Pons (tissue), 1 donor: ENCODE measurements at places on chromosomes 5 and 9.

- DNase-seq: no peak
Measured at GRCh38 chr5:135106610-135107471, 72.8 kb upstream of the PITX1 start.

GRCh38 chr9:121696930-121697329 lies 45.5 kb downstream of the DAB2IP start:
- no peak for DNase-seq

DNA sequence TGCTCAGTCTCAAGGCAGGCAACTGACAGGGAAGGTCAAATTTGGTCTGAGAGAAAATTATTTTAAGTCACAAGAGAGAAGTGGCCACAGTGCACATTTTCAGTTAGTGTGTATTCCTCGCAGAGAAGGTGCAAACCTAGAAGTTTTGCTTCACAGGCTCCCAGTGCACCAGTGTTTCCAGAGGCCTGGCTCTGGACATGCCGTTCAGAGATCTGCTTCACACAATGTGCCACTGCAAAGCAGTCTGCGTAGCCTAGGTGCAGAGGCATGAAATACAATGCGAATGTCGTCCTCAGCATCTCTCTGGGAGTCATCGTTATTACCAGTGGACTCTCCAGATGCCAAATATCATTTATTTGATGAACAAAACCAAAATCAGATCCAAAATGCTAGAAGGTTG lies 147.8 kb downstream of the MAPKAP1 start:
- no peak for DNase-seq

GRCh38 chr9:38026021-38026809 lies 42.8 kb downstream of the SHB start:
- no peak for DNase-seq

DNA sequence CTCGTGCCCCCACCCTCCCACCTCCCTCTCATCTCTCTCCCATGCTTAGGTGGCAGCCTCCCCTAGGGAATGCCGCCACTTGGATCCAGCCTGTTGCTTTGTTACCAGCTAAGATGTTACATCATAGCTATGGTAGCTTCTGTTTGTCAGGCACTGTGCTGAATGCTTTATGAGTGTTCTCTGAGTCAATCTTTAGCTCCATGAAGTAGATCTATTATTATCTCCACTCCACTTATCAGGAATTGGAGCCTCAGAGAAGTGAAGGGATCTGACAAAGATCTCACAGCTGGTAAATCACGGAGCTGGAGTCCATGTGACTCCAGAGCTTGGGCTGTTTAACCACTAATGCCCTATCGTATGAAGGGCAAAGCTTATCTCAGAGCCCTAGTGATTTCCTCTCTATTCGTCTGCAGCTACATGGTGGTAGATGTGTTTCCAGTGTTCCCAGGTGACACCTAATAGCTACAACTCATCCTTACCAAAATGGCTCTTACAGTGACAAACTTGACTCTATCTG lies 54.1 kb downstream of the GARNL3 start:
- no peak for DNase-seq

- DNase-seq: no peak
Measured at GRCh38 chr5:180673371-180674089, 24.1 kb upstream of the FLT4 start.

GRCh38 chr5:124627815-124628595 lies 118.4 kb downstream of the ZNF608 start:
- peak; percentile 67 for DNase-seq

- no peak for DNase-seq
Measured at GRCh38 chr5:1214163-1214935, 10.8 kb upstream of the SLC6A18 start.

DNA sequence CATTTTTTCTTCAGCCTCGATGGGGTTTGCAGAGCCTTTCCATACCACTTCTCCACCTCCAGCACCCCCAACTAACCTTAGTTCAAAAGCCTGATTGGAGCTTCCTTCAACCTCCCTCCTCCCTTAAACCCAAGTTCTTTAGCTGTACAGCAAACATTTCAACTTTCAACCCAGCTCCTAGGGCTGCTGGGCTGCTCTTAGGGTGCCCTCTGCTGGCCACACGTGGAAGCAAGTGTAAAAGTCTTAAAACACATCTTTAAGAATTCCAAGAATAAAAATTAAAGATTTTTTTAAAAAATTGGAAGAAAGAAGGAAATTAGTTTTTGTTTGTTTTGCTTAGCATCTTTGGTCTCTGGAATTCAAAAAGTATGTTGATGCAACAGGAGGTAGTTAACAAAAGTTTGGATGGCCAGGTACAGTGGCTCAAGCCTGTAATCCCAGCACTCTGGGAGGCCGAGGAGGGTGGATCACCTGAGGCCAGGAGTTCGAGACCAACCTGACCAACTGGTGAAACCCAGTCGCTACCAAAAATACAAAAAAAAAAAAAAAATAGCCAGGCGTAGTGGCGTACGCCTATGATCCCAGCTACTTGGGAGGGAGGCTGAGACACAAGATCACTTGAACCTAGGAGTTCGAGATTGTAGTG lies 15.5 kb upstream of the HSD17B3 start:
- peak; percentile 61 for DNase-seq

DNA sequence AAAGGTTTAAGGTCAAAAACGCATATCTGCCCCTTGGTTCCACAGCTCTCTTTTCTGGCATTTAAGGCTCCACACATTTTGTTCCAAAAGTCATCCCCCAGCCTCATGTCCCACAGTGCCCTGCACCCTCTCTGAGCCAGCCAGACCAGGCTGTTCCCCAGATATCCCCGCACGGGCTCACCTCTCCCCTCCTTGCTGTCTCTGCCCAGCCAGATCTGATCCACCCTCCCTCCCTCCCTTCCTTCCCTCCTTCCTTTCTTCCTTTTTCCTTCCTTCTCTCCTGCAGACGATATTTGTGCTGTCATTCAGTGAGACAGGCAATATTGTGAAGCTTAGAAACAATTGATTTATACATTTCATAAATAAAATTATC lies 37.0 kb downstream of the DUSP1 start:
- no peak for DNase-seq

DNA sequence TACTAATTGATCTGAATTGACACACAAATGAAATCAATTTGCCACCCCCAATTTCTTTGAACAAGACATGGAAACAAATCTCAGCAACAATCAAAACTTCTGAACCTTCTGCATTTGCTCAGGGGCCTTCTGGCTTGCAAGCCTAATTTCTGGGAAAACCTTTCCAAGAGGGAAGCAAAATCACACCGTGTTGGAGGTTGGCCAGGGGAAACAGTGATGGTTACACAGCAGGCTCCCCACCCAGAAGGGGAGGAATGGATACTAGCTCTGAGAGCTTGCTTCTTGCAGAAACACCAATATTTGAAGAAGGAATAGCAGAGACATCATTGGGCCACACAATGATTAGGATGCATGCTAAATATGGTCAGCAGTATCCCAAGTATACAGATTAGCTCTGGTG lies 488.6 kb upstream of the TRPC7 start:
- no peak for DNase-seq

- no peak for DNase-seq
Measured at GRCh38 chr5:42804717-42805339, 6.9 kb downstream of the SELENOP start.

DNA sequence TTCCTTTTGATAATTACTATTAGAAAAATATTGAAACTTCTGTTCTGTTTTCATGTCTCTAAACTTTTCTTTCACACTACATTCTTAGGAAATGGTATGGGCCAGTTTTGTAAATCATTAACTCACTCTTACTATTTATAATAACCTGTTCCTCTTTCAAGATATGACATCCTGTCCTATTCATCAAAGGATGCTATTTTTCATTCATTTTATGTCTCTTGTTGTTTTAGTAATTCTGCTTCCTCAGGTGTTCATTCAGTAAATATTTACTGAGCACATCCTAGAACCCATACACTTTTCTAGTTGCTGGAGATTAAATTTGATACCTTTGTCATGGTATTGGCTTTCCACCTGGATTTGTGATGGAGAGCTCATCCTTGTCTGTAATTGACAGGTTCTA lies 58.0 kb downstream of the GDA start:
- DNase-seq: no peak

GRCh38 chr5:138441221-138441620 lies 2.4 kb downstream of the REEP2 start:
- DNase-seq: no peak

DNA sequence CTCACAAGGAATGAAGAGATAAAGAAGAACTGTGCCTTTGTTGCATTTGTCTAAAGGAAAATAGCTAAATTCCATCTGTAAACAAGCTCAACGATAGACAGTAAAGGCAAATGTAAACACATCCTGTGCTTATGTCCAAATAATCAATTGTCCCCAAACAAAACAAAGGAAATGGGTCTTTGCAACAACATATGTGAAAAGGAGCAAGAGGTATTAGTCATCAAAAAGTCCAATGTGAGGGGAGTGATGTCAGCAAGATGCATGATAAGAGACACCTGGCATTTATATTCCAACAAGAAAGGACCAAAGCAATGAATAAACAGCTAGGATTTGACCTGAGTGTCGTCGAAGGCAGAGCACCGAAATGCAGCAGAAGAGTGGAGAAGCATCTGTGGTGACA lies 209.1 kb downstream of the ASTN2 start:
- DNase-seq: no peak

GRCh38 chr9:102038006-102038405 lies 299.6 kb upstream of the GRIN3A start:
- DNase-seq: no peak

DNA sequence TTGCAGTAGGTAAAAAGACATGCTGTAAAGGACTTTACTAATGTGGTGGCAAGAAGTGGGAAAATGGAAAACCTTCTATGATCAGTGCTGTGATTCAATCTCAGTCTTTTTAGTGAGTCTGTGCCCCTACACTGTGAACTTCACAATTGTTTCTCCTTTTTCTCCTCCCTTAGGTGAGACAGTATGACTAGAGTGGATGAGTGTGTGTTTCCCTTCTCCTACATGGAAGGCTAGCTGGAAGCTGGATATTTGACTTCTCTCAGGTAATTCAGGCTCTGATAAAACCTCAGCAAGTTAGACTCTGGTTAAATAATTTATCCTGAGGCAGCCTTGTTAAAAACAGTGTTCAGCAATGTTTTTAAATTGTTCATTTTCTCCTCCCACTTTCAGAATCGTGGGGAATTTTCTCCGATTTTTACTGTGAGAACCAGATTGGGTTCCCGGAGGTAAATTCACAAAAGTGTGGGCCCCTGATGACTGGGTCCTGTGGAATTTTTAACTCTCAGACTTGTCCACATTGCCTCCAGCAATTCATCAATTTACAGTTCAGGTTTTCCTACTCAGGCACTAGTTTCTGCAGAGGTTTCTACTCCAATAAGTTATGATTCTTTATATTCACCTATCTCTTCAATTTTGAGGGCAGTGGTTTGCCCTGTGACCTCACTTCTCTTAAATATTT lies 149.1 kb upstream of the PIK3R1 start:
- DNase-seq: no peak

DNA sequence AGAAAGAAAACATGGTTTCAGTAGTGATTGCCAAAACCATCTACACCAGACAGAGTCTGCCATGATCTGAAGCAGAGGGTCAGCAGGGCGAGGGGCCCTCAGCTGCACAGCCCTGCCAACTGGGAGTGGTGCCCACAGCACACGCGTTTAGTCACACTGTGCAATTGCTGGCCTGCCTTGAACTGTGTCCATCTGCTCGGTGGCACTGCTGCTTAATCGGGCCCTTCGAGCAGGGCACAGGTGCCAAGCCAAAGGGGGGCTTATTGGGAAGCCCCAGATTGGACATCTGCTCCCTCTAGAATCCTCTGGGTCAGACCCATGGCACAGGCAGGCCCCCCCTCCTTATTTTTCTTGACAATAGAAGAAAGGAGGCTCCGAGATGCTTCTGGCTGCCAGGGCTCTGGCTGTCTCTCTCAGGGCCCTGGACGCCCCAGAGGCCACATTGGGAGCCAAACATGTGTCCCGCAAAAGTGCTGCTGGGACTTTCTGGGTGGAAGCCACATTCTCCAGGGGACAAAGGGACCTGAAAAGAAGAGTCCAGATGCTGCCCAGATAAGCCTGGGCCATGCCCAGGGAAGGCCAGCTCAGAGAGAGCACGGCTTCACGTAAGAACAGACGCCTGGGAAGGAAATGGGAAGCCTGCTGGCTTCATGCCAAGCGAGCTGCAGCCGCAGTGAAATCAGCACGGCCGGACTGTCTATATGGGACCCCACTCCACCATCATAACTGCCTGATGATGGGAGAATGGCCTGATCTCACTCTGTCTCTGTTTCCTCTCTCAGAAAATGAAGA lies 349.2 kb downstream of the GADD45G start:
- no peak for DNase-seq

DNA sequence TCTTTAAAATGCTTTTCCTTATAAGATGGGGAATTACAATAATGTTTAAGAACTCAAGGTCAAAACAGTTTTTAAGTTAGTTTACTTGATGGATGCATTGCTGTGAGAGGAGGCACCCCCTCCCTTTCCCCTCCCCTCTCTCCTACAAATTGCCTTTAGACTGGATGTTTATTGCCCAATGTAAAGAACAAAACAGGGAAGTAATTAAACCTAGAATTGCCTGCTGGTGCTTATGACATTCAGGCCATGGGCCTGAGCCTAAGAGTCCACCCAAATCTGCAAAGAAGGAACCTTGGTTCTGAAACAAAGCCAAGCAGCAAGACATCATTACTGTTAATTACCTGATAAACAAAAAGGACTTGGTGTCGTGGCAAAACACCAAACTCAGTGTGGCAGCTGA lies 630.3 kb downstream of the ISL1 start:
- DNase-seq: no peak
